ENCODE measurements at places on chromosomes 7 and 10. TPM values are rescaled to one million over a fixed set of nuclear protein-coding genes. Genes with fewer than 3 reads are reported as not detected.

TSPAN15 gene
- not detected for polyA plus RNA-seq

KIAA1217 gene
- polyA plus RNA-seq: not detected

AGAP6 gene
- polyA plus RNA-seq: 2.8 TPM

RAB19 gene
- 0.90 TPM for polyA plus RNA-seq

IL15RA gene
- 6.4 TPM for polyA plus RNA-seq

AIFM2 gene
- 4.0 TPM for polyA plus RNA-seq

ANKRD61 gene
- polyA plus RNA-seq: 0.24 TPM

SLC18A3 gene
- polyA plus RNA-seq: not detected

RET gene
- polyA plus RNA-seq: 0.05 TPM

EPDR1 gene
- 0.63 TPM for polyA plus RNA-seq

TYW1B gene
- 3.6 TPM for polyA plus RNA-seq

ECHDC3 gene
- polyA plus RNA-seq: 0.73 TPM

CCAR1 gene
- 40.1 TPM for polyA plus RNA-seq
